ENCODE measurements at places on chromosomes 7 and 10.

DNA sequence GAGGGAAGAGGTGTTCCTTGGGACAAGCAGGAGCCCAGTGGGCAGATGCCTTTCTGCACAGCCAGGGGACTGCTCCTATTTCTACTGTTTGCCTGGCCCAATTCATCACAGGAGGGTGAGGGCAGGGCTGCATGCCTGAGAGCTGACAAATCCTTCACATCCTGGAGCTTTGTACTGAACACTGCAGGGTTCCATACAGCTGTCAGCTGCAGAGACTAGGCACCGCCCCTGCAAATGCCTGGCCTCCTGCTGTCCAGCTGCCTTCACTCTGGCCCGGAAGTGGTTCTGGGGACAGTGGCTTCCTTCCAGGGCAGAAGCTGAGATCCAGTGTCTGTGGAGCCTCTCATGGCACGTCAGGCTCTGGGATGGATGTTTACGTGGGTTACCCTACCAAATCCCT is 470.7 kb downstream of the DNAJB6 start:
- DNase-seq: no peak

DNA sequence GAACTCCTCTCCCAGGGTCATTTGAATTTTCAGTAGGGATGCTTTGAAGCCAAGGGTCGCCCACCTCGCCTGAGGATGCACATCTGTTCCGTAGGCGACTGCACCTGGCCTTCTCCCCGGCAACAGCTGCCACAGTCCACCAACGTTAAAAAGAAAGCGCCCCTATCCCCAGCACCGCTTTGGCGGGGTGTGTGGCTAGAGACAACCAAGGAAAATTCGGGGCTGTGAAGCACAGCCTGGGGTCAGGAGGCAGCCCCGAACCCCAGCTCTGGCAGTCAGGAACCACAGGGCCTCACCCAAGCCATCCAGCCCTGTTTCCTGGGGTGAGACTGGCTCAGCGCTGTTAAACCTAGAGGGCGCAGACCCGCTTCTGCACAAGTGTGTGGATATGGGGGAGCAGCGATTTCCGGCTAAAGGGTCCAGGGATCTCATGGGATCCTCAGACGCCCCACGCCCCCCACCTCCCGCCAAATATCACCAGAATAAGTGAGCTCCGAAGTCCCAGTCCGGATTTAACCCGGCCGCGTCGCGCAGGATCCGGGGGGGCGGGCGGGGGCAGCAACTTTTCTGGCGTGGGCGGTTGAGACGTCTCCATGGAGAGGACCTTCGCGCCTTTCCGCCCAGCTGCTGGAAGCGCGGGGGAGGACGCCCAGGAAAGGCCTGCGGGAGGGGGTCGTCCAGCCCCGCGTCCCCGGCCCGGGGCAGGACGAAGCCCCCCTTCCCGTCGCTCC is 822 bp downstream of the ZC3HAV1L start:
- no peak for DNase-seq

DNA sequence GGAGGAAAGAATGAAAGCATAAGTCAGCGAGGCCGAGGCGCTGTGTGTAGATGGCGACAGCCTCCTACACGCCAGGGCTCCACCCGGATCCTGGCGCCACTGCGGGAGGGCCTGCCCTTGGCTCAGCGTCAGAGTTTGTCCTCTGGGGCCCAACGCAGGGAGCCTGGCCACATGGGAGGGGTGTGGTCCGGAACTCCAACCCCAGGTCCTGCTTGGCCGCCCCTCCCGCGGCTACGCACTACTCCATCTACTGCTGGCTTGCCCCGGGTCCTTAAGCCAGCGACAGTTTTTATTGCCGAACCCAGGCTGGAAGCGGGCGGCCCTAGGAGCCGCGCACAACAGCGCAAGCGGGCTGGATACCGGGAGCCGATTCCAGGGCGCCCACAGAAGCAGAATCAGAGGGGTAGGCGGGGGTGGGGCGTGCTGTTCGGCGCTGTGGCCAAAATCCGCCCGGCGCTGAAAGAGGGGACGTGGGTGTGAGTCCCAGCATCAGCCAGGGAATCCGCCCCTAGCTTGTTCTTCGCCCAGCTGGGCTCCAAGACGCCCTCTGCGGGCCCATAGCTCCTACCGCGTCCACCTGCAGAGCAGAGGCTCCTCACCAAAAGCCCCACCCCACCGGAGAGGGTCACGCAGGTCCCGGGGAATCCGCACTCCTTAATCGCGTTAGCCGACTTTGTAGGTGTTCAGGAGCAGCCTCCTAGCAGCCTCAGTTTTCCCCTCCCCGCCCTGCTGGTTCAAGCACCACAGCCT is 4.5 kb downstream of the KAZALD1 start:
- DNase-seq: peak; percentile 59

DNA sequence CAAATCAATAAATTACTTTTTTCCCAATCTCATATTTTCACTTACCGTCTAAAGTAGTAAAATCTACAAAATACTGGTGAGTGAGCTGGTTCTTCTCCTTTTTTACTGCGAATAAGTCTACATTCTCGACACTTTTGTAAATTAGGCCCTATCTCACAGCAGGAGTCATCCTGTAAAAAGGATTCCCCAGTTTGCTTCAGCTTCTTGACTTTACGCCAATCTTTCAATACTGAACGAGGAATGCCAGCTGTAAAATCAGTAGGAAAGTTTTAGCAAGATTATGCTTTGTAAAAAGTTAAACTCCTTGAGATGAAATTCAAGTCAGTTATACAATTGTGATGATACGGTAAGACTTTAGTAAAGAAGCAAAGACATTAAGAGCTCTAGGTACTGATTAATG is 67.3 kb downstream of the NRBF2 start:
- DNase-seq: no peak

- peak; percentile 11 for DNase-seq
Observed at GRCh38 chr7:75072981-75073283, 670 bp downstream of the RCC1L start.

- no peak for DNase-seq
Observed at GRCh38 chr10:91528768-91529167, 104.1 kb downstream of the PPP1R3C start.

- DNase-seq: no peak
Observed at GRCh38 chr7:1752771-1753563, 82.9 kb downstream of the ELFN1 start.

DNA sequence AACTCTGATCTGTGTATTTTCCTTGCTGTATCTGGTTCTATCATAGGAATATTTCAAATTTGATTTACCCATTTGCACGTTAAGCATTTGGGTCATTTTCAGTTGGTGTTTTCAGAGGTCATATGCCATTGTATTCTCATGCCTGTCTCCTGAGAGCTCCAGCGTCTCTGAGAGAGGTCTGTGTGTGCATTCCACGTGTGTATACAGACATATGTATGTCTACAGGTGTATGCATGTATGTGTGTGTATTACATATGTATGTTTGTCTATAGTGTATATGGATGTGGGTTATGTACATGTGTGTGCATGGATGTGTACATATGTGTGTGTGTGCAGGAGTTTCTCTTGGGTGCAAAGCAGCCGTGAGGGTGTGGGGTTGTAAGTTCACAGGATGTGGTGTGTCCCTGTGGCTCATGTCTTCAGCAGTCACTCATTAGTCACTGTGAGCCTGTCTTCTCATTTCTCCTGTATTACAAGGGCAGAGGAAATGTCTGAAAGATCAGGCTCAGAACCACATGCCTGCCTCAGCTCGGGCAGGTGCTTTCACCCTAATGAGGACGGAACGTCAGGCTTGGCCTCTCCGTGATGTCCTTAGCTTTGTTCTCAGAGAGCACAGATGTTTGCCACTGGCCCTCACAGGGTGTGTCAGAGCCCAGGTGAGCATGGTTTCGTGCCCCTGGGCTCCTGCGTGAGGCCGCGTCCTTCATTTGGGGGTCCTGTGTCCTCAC is 101.6 kb downstream of the NKX6-2 start:
- peak; percentile 13 for DNase-seq

- DNase-seq: no peak
Observed at GRCh38 chr10:52879091-52879807, 106.7 kb upstream of the MBL2 start.

GRCh38 chr10:131730771-131731497 is 169.9 kb upstream of the PPP2R2D start:
- no peak for DNase-seq

- no peak for DNase-seq
Observed at GRCh38 chr10:122051609-122052385, 62.8 kb downstream of the TACC2 start.

DNA sequence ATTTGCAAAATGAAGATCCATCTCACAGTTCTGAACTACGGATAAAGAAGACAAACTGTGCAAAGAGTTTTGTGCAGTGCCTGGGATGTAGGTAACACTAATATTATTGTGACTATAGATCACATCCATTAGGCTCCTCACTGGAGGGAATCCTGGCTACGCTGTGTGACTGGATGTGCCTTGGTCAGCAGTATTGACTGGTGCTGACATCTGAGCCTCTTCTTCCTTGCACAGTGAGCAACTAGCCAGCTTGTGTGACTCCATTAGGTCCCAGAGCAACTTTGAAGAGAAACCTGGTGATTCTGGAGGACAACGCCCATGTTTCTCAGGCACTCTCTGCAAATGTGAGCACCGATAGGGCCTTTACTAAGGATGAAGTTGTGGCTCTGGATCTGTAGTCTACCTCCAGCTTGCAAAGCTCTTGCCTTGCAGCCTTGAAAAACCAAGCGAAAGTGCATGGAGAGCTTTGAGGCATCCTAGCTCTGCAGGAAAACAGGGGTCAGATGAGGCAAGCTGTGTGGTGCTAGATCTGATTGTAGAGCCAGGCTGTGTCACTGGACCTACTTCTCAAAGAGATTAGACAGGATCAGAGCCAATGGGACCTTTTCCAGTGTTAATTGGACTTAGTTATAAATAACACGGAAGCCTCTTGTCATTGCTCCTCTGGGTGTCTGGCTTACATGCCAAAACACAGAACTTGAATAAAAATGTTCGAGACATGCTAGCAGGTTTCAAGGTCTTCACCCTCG is 303.6 kb upstream of the LYZL1 start:
- no peak for DNase-seq

GRCh38 chr7:130882396-130882795 is 148.4 kb upstream of the KLF14 start:
- no peak for DNase-seq

DNA sequence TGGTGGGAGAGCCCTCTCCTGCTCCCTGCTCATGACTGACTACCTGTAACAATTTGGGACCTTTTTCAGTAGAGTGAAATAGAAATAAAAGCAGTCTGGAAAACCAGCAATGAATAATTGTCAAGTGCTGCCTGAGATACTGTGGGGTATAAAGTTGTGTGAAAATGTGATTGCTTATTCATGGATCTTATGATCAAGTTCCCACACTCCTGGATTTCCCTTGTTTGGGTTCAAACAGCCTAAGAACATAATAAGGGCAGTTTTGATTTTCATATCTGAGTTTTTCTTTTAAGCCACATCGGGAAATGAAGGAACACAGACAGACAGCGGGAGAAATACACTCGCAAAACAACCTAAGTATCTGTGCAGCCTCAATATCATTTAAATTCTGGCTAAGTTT is 52.9 kb downstream of the CALD1 start:
- DNase-seq: no peak

DNA sequence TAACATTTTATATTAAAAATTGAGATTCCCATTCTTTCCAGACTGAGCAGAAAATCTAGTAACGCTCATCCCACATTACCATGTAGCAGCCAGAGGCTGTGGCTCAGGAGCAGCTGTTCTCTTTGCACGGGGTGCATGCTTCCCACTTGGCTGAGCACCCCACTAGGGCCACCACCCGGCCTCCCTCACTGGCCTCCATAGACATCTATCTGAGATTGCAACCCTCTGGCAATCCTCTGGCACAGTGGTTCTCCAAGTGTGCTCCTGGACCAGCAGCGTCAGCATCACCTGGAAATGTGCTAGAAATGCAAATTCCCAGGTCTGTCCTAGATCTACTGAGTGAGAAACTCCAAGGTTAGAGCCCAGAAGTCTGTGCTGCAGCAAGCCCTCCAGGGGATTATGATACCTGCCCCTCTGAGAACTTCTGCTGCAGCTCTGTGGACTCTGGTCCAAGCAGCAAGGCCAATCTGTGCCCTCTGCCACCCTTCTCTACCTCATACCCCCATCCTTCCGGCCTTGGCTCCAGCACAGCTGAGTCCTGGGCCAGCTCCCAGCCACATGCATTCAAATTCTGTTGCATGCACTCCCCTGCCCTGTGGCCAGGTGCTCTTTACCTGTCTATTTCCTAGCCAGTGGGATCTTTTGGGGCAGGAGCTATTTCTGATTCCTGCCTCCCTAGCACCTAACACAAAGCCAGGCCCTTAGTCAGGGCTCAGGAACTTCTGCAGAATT is 301.5 kb downstream of the GRID1 start:
- DNase-seq: no peak

GRCh38 chr7:20932785-20933527 is 146.3 kb upstream of the SP8 start:
- no peak for DNase-seq

GRCh38 chr10:132944510-132944909 is 2.1 kb upstream of the CFAP46 start:
- DNase-seq: no peak
